Activated naive CD4-positive, alpha-beta T cell treated with Interleukin-2 at 50 U/mL for 16 hours (primary cell): ENCODE measurements at places on chromosomes 12 and 14.

- peak; percentile 81 for DNase-seq
Measured at GRCh38 chr12:49763006-49763591, 21.7 kb downstream of the TMBIM6 start.

- DNase-seq = no peak
Measured at GRCh38 chr12:124617615-124618014, 50.2 kb upstream of the NCOR2 start.

GRCh38 chr12:105561546-105562198 is 231.2 kb downstream of the C12orf75 start:
- no peak for DNase-seq

DNA sequence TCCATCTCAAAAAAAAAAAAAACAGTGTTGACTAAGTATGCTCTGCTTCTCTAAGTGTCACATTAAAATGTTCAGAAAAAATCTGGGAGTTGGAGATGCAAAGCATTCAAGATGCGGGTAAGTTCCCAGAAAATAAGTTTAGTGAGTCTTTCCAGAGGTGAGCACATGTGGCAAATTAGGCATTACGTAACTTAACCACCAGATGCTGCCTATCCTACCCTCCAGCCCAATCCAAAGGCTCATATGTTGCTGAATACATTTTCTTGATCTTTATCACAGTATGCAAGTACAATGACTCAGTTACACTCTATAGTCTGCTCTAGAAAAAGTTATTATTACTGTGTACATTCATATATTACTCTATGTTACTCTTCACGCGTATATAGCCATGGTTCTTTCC is 3.6 kb downstream of the SLC2A14 start:
- DNase-seq = no peak

DNA sequence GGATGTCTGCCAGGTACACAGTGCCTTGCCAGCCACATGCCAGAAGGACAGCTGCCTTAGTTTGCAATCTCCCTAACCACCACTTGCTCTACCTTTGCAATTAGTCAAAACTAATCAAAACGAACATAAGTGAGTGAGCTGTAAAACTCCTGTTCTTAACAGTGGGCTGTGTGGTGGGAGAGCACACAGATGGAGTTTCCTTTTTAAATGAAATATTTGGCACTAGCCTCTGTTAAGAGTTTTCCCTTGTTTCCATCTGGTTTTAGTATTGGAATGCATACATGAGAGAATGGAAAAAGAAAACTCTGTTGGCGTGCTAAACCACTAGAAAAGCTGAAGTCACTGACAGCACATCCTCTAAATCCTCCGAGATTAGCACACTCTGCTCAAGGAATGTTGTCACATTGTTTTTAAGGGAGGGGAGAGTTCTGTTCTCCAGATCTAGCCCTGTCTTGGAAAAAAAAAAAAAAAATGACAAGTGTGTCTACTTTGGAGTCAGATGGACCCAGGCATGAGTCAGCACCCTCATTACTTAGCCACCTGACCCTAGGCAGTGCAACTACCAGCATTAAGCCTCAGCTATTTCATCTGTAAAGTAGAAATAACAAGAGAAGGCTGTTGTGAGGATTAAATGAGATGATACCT is 83.9 kb downstream of the STXBP6 start:
- DNase-seq = no peak

DNA sequence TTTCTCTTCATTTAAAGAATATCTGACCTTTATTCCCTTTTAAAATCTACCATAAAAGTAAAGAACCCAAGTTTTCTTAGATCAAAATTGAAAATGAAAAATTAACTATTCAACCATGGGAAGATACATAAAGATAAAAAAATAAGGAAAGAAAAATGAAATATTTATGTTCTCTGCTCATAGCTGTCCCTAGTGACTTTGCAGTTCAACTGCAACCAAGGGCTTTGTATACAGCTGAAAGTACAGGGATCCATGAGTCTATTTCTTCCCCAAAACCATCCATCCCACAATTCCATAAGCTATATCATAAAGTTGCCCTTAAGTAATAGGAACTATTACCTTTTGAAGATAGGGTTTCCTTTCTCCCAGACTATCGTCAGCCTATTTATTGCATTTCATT is 113.1 kb downstream of the ITPR2 start:
- DNase-seq = no peak

DNA sequence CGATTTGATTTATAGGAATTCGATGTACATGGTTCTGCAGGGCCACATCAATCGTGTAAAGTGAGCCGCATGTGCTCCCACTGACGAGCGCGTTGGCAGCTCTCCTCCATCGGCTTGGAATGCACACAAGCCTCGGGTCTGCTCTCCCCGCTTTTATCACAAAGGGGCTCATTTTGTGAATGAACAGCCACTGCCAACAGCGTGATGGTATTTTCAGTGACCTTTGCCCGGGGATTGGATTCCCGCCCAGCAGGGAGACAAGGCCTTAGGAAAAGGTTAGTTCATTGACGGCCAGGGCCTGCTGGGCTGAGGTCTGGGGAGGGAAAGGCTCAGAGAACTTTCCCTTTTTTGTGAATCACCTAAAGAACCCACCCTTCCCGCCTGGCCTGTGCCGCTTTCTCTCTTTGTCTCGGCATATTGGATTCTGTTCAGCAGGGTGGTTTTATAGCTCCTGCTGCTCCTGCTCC is 232.1 kb downstream of the MSRB3 start:
- DNase-seq = no peak

DNA sequence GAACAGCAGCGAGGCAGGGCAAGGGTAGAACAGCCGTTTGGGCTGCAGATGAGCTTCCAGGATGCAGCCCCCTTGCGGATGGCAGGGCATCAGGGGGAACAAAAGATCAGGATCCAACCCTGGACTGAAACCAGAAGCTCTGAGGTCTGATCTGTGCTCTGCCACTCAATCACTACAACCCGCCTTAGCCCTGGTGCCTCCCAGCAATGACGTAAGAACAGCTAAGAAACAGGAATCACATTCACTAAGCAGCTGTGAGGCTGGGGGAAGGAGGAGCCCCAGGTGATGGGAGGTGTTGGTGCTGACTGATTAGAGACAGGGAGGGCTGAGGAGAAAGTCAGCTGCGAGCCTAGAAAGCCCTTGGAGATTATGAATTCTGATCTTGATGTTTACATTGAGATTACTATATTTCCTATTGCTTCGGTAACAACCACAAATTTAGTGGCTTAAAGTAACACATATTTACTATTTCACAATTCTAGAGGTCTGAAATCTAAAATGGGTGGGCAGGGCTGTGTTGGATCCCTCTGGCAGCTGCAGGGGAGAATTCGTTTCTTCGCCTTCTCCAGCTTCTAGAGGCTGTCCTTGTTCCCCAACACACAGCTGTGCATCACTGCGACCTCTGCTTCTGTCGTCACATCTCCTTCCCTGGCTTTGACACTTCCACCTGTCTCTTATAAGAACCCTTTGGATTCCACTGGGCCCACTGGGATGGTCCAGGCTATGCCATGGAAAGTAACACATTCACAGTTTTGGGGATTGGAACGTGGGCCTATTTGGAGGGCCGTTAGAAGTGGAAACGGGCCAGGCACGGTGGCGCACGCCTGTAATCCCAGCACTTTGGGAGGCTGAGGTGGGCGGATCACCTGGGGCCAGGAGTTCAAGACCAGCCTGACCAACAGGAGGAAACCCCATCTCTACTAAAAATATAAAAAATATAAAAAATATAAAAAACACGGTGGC is 6.1 kb upstream of the CD9 start:
- no peak for DNase-seq

- DNase-seq = no peak
Measured at GRCh38 chr12:106499628-106500027, 83.2 kb upstream of the RFX4 start.

- DNase-seq = no peak
Measured at GRCh38 chr14:96824283-96824682, 27.1 kb downstream of the VRK1 start.

DNA sequence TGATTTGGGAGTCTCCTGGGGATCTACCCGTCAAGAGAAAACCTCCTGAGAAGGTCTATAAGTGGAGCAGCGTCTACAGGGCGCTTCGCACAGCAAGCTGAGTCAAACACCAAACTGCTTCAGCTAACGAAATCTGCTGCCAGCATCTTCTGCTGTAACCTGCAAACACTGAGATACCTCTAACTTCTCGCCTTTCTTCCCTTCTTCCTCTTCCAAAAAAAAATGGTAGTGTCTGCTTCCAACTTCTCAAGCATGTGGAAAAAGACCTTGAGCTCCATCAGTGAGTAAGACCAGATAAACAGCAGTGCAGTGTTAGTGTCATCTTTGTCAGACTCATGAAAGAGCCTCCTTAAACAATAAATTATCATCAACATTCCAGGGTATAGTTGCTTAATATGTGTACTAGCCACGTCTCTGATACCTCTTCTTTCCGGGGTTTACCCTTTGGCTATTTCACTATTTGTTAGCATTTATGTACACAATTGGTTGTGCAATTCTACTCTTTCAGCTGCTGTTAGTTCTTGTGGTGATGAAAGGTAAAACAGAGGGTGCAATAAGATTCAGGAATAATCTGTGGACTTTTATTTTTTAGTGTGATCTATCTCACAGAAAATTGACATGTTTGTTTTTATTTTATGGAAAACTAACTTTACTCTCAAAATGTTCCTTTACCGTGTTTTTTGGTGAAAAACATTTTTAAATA is 81.6 kb downstream of the LLPH start:
- DNase-seq = no peak

DNA sequence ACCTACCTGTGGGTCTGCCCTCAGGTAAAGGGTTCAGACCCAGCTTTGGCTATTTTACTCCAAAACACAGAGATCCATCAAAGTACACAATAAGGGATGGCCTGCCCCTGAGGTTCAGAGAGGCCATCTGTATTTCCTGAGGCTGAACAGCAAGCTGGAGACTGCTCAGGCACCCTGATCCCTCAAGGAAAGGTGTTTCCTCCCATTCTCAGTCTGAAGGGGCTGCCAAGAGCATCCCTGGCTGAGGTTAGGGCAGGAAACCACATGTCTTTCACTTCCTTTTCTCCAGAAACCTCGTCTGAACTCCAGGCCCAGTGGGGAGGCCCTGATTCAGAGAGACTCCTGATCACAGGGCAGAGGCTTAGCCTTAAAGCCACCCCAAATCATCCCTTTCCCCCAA is 1.5 kb downstream of the RILPL1 start:
- DNase-seq = no peak

GRCh38 chr14:93101181-93101580 is 14.5 kb downstream of the ITPK1 start:
- no peak for DNase-seq

- DNase-seq = no peak
Measured at GRCh38 chr14:102825307-102826095, 48.3 kb downstream of the TRAF3 start.

- DNase-seq = no peak
Measured at GRCh38 chr14:100434911-100435438, 111.8 kb downstream of the SLC25A47 start.

GRCh38 chr12:12616512-12617310 is 5.0 kb downstream of the CREBL2 start:
- DNase-seq = no peak
